ENCODE measurements at places on chromosomes 5 and 9.

DNA sequence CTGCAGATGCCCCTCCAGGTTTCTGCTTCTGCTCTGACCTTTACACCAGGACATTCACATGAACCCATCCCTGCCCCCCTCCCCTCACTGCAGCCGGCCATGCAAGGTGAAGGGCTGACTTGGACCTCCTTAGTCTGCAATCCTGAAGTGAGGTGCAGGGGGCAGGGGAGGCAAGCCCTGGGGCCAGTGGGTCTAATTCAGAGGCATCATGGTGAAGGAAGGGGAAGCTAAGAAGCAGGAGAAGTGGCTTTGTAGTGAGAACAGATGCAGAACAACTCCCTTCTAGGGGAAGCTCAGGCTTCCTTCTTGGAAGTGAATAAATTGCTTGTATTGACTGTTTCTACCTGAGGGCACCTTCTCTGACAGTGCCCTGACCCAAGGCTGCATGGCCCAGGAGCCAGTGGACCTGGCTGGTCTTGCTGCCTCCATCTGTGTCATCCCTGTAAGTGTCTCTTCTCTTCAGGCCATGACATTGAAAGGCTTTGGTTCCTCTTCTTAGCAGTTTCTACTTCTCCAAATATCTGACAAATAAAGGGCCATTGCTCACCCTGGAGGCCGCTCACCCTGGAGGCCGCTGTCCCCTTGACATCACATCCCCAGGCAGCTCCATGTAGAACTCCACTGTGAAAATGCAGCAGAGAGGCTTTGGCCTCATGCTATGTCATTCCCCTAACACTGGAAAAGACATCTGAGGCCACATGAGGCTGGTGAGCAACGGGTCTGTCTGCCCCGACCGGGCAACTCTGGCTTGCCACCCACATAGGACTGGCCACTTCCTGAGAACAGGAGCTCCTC is 55.3 kb downstream of the GADD45G start:
- DNase-seq = no peak

DNA sequence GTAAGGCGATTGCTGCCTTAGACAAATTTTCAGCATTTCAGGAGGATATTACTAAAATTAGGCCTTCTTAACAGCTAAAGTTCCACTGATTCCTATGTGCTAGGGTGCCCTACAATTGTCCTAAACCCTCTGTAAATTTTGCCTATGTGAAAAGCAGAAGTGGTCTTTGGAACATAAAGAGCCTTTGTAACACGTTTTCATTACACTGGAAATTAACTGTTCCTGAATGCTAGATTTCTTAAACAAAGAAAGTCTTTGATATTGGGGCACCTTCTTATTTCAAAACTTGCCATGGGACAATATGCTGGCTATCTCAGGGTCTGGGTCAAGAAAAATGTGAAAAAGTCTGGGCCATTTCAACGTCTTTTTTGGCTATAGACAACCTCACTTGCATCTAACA is 60.4 kb upstream of the MOCS2 start:
- DNase-seq = no peak

DNA sequence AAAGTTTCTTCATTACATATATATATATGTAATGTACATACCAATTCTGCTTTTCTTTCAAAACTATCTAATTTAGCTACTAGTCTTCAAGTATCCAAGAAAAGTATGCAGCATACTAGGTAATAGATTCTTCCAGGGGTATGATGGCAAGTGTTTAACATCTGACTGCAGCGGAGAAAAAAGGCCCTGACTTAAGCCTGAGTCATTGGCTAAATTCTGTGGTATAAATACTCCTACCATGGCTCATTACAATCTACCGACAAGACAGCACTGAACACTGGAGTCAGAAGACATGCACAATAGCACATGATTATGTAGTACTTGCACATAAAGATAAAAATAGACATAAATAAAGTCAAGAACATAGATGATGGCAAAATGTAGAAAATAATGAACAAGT is 439.9 kb downstream of the BRINP1 start:
- no peak for DNase-seq

GRCh38 chr5:57171816-57172465 is 1.9 kb upstream of the GPBP1 start:
- DNase-seq = no peak

GRCh38 chr5:178507151-178507932 is 82.9 kb downstream of the COL23A1 start:
- no peak for DNase-seq

- DNase-seq = no peak
These were observed 272.2 kb downstream of the KIF4B start for GRCh38 chr5:155285706-155286105.

DNA sequence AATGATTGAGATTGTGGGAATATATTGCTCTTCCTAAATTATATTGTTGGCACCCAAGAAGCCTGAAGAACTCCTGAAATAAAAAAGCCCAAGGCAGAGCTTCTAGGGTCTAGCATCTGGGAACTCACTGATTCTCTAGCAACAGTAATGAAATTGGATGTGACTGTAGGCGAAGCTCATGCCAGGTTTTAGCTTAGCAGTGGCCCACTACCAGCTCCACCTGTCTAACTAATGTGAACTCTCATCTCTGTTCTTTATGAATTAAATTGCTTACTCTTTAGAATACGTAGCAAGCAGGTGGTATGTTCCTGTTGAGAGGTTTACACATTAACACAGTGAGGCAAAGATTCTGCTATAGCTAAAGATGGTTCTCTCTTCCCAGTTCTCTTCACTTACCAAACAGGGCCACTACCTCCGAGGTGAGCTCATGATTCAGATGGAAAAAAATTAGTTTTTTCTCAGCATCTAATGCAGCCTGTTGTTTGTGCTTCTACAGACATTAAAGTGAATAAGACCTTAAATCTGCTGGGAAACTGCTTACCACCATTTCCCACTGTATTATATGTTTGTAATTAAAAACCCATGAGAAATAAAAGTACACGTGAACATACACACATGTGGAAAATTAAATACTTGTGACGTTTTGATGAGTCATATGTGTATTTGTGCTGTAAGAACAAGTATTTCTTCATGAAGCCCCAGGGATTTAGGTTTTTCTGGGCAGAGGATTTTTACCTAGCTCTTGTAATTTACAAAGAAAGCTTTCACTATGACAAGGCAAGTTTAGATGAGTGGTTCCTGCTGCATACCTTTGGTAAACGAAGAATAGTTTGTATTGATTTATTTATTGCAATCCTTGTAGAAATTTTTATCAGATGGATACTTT is 360.1 kb downstream of the KDM4C start:
- DNase-seq = no peak

- no peak for DNase-seq
These were observed 176.4 kb upstream of the ANKRD55 start for GRCh38 chr5:56409331-56410190.

GRCh38 chr5:112276991-112277390 is 142.1 kb downstream of the EPB41L4A start:
- no peak for DNase-seq

GRCh38 chr9:34686231-34686630 is 4.8 kb downstream of the CCL19 start:
- no peak for DNase-seq

DNA sequence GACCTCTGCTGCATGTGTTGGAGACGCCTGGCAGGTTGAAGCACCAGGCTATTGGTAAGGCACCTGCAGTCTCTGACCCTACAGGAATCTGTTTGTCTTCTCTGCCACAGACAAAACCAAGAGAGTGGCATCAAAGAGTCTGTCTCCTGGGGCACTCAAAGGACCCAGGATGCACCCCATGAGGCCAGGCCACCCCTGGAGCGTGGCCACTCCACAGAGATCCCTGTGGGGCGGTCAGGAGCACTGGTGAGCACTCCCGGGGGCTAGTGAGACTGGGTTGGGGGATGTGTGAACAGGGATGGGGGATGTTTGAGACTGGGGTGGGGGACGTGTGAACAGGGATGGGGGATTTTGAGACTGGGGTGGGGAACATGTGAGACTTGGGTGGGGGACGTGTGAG is 240.3 kb downstream of the CACNA1B start:
- DNase-seq = peak; percentile 10

GRCh38 chr9:13279284-13280141 is at the start of gene MPDZ:
TSS of gene MPDZ (minus strand) at chr9:13279692. CDS start at chr9:13250315, 29,377 bp downstream.
- no peak for DNase-seq

- no peak for DNase-seq
These were observed 882 bp downstream of the CERCAM start for GRCh38 chr9:128421482-128421996.

GRCh38 chr5:160458806-160459800 is 37.4 kb downstream of the PTTG1 start:
- no peak for DNase-seq

- no peak for DNase-seq
These were observed 18.5 kb upstream of the EXOC3 start for GRCh38 chr5:424301-425110.

GRCh38 chr9:8429157-8429556 is 629.6 kb upstream of the DMAC1 start:
- DNase-seq = no peak

DNA sequence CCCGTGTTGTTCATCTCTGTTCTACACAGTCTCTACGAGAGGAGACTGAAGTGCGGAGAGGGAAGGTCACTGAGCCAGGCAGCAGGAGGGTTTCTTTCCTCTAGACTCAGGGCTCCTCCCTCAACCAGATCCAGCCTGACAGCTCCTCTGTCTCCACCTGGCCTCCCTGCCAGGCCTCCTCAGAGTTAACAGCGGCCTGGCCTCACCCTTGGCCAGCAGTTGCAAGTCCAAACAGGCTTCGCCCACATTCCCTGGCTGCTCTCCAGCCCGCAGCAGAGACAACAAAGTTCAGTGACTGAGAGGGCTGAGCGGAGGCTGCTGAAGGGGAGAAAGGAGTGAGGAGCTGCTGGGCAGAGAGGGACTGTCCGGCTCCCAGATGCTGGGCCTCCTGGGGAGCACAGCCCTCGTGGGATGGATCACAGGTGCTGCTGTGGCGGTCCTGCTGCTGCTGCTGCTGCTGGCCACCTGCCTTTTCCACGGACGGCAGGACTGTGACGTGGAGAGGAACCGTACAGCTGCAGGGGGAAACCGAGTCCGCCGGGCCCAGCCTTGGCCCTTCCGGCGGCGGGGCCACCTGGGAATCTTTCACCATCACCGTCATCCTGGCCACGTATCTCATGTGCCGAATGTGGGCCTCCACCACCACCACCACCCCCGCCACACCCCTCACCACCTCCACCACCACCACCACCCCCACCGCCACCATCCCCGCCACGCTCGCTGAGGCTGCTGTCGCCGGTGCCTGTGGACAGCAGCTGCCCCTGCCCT is at the start of gene HRCT1:
HRCT1 (plus strand) TSS at position 291 of the 768 bp plus-strand sequence; CDS start at position 377, 86 bp downstream.
- no peak for DNase-seq

GRCh38 chr5:133967124-133967523 is 1.3 kb downstream of the C5orf15 start:
- DNase-seq = no peak

- no peak for DNase-seq
These were observed 142.0 kb downstream of the CMYA5 start for GRCh38 chr5:79831381-79832309.

- peak; percentile 72 for DNase-seq
These were observed 95.8 kb upstream of the ANKRD55 start for GRCh38 chr5:56328753-56329560.

DNA sequence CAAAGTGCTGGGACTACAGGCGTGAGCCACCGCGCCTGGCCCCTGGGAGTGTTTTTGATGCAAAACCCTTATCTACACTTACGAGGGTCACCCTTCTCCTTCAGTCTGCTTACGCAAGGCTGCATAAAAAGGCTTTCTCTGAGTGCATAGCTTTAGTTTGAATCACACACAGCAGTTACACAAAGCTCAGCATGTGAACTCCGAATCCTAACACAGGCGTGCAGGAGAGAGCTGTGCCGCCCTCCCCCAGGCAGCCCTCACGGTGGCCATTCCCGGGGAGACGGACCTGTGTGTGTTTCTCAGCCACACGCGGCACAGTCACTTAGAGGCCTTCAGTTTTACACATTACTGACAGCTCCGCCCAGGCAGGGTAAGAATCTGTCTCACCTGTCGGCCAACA is 26.7 kb downstream of the EXD3 start:
- no peak for DNase-seq

GRCh38 chr9:6564868-6565267 is 80.7 kb downstream of the GLDC start:
- DNase-seq = no peak

DNA sequence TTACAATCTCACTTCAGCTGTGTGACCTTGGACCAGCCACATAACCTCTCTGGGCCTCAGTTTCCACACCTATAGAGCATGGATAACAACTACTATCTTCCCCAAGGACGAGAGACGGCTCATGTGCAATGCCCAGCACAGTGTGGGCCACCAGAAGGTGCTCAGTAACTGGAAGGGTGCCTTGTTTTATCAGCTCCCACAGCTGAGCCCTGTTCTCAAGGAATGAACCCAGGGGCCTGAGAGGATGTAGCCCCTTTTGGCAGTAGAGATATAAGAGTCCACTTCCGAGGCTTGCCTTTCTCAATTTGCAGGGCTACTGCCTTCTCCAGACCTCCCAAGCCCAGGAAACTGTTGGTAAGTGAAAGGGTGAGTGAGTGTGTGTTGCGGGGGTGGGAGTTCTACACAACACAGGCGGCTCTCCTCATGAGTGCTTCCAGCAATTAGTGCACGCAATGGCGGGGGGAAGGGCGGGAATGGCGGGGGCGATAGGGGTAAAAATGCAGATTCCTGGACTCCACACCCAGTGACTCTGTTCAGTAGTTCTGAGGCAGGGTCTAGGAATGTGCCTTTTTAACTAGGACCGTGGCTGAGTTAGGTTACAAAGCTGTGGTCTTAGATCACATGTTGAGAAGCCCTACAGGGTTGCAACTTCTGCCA is 185.1 kb downstream of the FSTL4 start:
- DNase-seq = no peak

- no peak for DNase-seq
These were observed 657.0 kb upstream of the WWC1 start for GRCh38 chr5:167634432-167634831.

DNA sequence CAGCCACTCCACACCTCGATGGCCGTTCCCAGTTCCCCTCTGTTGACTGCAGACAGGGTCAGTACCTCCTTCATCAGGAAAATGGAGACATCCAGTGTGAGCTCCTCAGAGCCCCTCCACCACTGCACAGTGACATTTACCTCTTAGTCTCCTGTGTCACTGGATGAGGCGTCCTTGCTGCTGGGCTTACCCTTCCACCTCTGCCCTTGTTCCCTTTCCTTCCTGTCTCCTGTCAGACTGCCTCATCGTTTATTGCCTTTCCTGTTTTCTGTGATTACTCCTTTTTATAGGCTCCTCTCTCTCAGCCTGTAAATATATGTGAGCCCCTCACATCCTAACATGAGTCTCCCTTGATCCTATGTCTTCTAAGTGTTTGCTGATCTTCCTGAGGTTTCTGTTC is 23.2 kb upstream of the SPTAN1 start:
- no peak for DNase-seq

GRCh38 chr5:73858776-73859175 is 232.8 kb downstream of the ARHGEF28 start:
- no peak for DNase-seq

GRCh38 chr9:98365227-98365669 is 109.8 kb upstream of the TBC1D2 start:
- DNase-seq = peak; percentile 48

- no peak for DNase-seq
These were observed 1018.3 kb downstream of the CDH12 start for GRCh38 chr5:21834863-21835262.
